NCI-H1092 treated with DMSO at 0.1 percent for 48 hours (cell line): ENCODE measurements at places on chromosomes 3 and 15.

DNA sequence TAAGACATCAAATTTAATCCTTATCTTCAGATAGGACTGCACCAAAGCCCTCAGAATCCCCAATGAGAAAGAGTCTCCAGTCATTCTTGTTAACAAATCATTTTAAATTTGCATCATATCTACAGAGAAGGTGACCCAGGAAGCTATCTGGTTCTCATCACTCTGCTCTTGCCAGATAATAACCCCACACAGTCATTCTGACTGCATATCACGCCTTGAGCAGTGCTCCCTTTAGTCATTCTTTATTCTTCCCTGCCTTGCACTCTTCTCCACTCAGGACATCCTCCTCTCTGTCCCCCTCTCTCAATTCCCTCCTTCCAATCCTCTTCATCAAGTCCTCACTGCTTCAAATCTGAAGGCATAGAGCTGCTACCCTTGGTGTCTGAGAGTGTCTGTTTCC lies 83.7 kb upstream of the COL6A6 start:
- DNase-seq, result no peak

DNA sequence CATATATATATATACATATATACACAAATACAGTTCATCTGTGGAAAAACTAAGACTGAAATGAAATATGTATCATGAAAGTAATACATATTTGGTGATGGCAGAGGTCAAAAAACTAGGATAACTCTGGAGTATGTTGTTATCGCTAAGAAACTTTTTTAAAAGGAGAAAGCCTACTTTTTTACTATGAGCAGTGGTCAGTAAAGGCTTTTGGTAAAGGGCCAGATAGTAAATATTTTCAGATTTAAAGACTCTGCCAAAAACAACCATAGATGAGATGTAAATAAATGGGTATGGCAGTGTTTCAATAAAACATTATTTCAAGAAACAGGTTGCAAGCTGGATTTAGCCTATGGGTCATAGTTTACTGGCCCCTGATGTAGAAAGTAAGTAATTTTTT lies 93.8 kb upstream of the TGFBR2 start:
- no peak for DNase-seq

GRCh38 chr15:48802257-48802656 lies 8.6 kb downstream of the CEP152 start:
- no peak for DNase-seq

GRCh38 chr3:125001557-125002413 lies 54.0 kb downstream of the HEG1 start:
- DNase-seq, result no peak

GRCh38 chr3:147157631-147158030 lies 248.7 kb downstream of the ZIC4 start:
- DNase-seq, result no peak

DNA sequence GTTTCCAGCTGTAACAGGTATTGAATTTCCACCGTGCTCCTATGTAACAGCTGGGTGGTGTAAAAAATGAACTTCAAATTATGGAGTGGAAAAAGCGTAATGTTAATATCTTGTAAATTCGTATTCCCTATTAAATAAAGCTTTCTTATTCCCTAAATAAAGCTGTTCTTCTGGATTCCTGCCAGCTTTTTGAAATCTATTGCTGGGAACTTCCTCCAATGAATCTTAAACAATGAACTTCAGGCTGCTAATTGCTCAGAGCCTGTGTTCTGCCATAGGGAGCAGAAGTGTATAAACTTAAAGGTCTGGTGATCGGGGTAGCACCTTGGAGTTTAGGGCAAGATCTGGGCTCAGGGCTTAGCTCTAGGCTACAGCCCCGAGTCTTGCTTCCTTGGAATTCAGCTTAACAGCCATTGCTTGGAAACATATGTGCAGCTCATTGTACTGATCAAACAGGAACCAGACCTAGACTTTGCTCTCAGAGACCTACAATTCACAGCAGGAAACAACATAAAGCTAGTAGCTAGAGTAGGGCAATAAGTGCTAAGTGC lies 1.4 kb downstream of the ARL14 start:
- no peak for DNase-seq

DNA sequence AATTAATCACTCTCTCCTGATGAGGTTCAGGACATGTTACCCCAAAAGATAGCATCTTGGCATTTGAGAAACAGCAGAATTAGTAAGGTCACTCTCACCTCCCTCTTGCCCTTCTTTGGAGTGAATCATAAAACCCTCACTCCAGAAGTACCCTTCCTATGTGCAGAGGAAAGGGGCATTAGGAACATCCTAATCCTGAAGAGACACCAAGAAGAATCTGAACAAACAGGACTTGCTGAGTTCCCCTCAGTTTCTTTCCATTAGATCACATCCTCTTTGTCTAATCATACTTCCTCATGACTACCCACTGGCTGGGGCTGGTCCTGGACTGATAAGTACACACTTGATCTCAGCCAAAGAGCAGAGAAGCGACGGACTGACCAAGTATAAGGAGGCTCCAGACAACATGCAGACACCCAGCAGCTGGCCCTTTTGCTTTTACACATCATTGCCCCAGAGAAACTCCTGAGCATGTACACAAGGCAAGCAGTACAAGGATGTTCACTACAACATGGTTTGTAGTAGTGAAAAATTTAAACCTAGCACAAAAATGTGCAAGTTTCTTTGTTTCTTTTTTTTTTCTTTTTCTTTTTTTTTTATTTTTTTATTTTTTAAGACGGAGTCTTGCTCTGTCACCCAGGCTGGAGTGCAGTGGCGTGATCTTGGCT lies 15.0 kb upstream of the TM6SF1 start:
- no peak for DNase-seq

DNA sequence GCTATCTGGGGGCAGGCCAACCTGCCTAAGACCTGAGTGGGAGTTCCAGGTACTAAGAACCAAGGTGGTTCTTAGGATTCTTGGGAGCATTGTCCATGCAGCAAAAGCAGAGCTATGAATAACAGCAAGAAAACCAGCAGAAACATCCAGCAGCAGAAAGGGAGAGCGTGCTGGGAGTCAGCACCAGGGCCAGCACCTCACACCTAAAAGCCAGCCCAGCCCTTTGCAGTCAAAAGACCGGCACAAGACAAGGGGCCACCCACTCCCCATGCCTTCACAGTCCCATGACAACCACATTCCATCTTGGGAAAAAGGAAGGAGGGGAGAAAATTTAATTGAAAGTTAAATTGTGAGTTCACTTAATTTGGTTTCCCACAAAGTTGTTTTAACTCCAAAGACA lies 364.9 kb downstream of the AGBL1 start:
- DNase-seq, result no peak

DNA sequence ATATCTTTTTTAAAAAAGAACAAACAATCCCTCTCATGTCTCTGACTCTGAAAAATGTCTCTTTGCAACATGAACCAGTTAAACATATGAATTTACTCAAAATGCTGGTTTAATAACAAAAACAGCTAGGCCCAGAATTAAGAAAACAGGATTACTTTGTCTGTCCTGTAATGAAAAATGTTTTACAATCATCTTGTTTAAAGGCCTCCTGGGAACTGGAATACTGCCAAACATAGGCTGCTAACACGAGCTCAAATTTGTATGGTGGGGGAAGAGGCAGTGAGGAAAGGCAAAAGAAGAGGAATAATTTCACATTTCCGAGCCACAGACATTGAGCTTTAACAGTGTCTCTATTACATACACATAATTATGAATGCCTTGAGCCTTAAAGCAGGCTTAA lies 61.7 kb upstream of the PPIB start:
- DNase-seq, result peak; percentile 30

DNA sequence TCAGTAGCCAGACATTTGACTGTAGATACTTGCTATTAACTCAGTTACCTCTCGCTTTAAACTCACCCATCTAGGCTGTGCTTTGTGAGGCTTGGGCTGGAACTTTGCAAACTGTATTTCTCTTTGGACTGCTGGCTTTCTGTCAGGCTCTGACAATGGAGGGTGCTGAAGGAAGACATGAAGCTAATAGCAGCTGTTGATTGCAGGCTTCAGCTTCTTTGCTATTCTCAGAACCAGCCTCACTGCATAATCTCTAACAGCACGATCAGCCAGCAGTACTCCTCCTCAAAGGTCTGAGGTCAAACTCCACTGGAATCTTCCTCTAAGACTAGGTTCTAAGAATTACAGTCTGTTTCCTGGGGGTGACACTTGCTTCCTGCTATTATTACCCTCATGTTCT lies 295.6 kb downstream of the ZBBX start:
- DNase-seq, result no peak

GRCh38 chr15:59053482-59053881 lies 51.5 kb upstream of the CCNB2 start:
- DNase-seq, result no peak

GRCh38 chr15:39784638-39785037 lies 2.0 kb upstream of the FSIP1 start:
- no peak for DNase-seq
